ENCODE measurements at places on chromosomes 12 and 14.

DNA sequence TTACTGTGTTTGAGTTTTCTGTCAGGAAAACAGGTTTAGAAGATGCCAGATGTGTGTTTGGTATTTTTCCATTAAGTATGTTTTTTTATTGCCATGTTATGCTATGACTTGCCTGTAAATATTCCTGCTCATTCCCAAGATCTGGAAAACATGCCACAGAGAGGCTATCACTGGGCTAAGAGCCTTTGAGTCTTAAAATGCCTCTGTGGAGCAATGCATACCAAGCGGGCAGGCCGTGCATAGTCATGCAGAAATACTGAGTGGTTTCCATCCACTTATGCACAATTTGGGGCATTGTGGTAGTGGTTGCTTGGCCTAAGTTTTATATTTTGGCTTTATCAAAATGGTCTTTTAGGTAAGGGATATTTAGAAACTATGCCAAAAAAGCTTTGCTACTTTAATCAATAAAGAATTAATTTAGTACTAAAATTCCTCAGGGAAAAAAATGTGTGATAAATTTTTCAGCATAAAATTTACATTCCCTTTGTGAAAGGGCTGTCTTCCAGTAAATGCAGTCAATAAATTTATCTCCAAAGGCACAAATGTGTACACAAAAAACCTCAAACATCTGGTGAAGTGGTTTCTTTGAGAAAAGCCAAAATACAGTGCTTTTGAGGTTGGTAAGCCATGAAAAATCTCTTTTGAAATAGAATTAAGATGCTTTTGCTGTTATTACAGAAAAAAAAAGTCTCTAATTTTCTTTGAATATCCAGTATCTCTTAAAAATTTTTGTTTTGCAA, 341.3 kb upstream of the FBXO33 start:
- no peak for DNase-seq

- no peak for DNase-seq
Observed at GRCh38 chr12:1781772-1782171, 38.6 kb upstream of the LRTM2 start.

- no peak for DNase-seq
Observed at GRCh38 chr14:39279515-39279914, 45.8 kb downstream of the MIA2 start.

DNA sequence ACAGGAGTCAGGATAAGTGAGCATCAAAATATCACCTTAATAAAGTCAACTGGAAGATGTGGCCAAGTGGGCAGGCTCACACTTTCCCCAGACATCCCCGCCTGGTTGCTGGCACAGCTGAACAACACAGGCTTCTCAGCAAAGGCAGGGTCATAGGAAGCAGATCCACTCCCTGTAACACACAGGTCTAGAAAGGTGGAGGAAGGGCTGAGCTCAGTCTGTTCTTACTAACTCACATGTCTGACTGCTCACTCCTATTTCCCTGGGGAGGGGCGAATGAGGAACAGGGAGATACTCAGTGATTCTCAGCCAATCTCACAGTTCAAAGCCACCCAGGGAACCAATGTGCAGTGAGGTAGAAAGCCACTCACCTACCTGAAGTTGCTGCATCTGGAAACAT, 45.0 kb upstream of the AMN1 start:
- DNase-seq = no peak

DNA sequence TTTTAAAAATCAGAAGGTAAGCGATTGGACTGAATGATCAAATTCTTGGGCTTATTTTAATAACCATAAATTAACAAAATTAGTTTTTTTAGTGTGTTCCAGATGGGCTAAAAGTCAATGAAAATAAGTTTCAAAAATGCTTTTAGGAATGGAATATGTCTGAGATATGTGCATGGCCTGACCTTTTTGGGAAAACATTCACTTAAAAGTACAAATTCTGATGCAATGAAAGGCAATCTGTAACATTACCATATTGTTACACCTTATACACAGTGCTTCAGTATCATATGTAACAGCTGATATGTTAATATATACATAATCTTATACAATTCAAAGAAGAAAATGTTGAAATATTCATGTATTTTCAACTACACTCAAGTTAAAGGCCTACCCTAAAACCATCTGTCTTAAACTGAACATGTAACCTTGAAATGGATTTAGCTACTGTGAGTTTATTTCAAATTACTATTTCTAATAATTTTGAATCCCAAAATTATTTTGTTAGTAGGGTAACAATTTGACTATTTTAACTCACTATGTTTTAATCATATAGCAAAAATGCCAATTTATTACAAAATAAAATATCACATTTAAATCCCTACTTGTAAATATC, 84.8 kb downstream of the EEA1 start:
- no peak for DNase-seq

DNA sequence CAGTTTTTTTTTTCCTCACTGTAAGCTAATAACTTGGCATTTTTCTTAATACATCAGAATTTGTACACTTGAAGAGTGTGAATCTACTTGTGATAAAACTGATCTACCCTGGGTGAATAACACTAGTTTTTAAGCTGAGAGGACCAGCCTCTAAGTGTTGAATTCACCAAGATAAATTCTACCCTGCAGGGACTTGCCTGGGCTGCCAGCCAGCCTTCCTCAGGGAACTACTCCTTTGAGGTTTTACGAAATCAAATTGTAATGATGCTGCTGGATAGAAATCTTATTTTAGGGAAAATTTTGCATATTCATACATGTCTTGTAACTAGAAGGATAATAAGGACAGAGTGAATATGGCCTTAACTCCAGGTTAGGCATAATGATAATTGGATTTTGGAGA, 1.9 kb downstream of the MED21 start:
- DNase-seq = no peak

DNA sequence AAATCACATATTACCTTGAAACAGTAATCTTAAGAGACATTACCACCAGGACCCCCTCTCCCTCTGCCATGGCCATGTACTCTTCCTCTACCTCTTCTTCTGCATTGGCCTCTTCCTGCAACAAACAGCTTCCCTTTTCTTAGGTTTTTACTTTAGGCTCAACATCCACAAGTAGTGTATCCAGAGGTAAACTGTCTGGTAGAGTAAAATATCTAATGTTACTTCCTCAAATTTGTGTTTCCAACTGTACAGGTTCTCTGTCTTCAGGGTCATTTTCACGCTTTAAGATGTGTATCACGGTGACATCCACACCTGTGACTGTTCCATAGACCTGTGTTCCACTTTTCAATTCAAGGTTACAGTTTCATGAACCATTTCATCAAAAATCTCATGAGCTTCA, 13.4 kb downstream of the CDK17 start:
- no peak for DNase-seq

DNA sequence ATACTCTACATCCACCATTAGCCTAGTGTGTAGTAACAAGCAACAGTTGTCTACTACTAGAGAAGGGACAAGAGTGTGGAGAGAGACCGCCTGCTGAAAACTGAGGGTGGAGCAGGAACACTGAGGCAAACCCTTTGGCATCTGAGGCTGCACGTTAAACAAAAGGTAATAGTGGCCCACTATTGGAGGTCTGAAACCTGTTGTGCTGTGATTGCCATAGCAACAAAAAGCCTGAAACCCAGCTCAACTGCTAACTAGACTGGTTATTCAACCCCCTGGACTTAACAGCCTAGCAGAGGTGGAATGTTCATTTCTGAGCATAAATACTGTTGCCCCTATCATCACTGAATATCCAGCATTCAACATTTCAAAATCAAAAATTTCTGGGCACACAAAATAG, 43.0 kb downstream of the PPP4R4 start:
- DNase-seq = no peak

- no peak for DNase-seq
Observed at GRCh38 chr12:131709226-131709625, 1.7 kb upstream of the SFSWAP start.

GRCh38 chr12:54394281-54394719, 9.8 kb upstream of the ZNF385A start:
- DNase-seq = no peak

- DNase-seq = no peak
Observed at GRCh38 chr12:124303579-124304313, 8.9 kb downstream of the RFLNA start.

DNA sequence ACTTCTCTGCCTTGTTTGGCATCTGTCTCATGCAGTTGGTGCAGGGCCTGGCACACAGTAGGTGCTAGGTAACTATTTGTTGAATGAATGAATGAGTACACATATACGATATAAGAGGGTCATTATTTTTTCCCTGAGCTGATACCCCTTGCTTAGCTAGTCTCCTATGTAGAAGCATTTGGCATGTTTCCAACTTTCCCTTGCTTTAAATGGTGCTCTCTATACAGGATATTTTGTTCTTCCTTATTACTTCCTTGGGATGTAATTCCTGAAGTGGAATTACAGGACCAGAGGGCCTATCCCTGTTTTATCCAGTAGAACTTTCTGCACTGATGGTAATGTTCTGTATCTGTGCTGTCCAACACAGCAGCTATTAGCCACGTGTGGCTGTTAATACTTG, 250.1 kb upstream of the PWP1 start:
- no peak for DNase-seq

DNA sequence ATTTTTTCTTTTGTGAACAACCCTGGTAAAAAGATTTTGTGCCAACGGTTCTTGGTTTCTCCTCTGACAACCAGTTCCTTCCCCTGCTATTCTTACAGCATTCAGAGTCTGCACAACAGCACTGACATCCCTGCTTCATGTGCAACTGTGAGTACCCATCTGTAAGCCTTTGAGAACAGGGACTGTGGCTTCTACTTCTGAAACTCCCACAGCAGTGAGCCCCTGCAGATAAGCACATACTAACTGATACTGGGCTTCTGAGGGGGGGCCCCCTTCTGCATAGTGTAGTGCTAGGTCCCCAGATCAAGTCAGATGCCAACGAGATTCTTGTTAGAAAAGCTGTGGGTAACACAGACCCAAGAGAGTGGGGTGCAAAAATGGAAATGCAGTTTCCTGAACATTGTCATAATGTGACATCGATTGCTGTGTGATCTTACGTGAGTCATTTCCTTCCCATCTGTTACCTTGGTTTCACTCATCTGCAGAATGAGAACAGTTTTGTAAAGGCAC, 11.1 kb upstream of the NINJ2 start:
- DNase-seq = peak; percentile 62

GRCh38 chr12:110304061-110304551, 23.1 kb downstream of the ATP2A2 start:
- DNase-seq = no peak

- no peak for DNase-seq
Observed at GRCh38 chr14:52304248-52304904, 9.7 kb upstream of the PTGER2 start.

DNA sequence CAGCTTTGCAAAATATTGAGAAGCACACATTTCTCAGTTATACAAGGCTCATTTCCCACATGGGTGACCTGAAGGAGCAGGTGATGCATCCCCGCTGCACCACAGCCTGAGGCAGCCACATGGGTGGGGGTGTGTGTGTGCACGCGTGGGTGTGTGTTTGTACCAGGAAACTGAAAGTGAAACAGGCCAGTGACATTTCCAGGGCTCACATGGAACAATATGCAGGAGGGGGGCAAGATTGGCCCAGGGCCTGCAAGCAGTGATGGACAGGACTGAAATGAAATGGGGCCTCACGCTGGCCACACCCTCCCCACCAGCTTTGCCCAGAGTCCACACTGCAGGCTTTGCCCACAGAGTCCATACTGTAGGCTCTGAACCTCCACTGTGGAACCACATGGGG, 154.2 kb upstream of the PARP11 start:
- DNase-seq = peak; percentile 48

DNA sequence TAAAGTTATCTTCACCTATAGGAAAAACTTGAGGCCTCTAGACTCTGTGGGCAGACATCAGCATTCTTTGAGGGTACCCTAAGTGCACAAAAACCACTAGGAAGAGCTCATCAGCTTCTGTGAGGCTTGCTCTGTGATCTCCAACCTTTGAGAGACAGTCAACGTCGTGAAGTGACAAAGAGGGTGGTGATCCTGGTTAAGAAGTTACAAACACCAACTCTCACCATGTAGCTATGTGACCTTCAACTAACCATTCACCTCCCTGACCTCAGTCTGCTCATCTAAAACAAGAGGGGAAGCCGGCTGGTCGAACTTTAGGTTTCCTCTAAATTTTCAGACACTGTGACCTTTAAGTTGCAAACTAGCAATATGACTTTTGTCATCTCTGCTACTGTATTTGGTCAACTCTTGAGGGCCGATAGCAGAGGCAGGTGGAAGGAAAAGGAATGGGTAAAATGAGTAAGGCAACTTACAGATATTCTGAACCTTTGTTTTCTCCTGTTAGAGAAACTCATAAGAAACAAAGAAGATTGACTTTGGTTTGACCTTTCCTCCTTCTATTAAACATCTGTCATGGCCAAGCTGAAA, 103.2 kb upstream of the PARP11 start:
- DNase-seq = no peak

GRCh38 chr14:65042296-65042695, 55.6 kb downstream of the FNTB start:
- no peak for DNase-seq

DNA sequence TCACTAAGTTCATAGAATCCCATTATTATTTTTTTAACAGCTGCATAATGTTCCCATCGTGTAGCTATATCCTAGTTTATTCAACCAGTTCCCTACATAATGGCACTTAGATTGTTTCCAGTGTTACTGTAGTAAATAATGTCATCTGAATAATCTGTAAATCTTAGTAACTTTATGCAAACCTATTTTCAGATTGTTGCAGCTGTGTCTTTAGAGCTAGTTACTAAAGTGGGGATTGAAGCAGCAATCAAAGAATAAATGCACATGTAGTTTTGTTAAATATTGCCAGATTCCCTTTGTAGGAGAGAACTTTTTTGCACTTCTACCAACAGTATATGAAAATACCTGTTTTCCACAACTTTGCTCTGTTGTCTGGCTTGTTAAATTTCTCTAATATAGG, 13.1 kb downstream of the ARID2 start:
- DNase-seq = no peak

- DNase-seq = no peak
Observed at GRCh38 chr14:61151251-61151650, 129.9 kb downstream of the TMEM30B start.

DNA sequence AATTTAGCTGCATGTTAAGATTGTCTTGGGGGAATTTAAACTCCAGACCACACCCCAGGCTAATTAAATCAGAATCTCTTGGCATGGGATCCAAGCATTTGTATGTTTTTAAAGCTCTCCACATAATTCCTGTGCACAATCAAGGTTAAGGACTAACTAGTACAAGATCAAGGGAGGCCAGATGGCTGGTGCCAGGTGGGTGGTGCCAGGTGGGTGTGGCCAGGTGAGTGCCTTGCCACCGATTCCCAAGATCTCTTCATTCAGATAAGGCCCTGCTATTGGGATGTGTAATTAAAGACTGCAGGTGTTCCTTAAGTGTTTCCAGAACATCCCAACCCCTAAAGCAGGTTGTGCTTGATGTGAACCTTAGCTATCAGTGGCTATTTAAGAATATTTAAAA, 75.1 kb downstream of the NRXN3 start:
- no peak for DNase-seq

GRCh38 chr14:68412505-68413465, 380.1 kb downstream of the ZFP36L1 start:
- no peak for DNase-seq
